ENCODE measurements at places on chromosomes 6 and 20.
A peak's percentile ranks its signal among the peaks of the same experiment; 100 is the strongest.

- no peak for DNase-seq
Measured at GRCh38 chr20:56987986-56988385, 278.5 kb downstream of the BMP7 start.

- DNase-seq: no peak
Measured at GRCh38 chr6:30964075-30964474, 19.4 kb upstream of the MUC21 start.

- DNase-seq: peak; percentile 75
Measured at GRCh38 chr6:106510090-106510970, 119.0 kb downstream of the RTN4IP1 start.

GRCh38 chr20:59565768-59566461, 38.4 kb upstream of the PHACTR3 start:
- DNase-seq: no peak

GRCh38 chr6:166707045-166707444, 80.0 kb upstream of the RPS6KA2 start:
- peak; percentile 35 for DNase-seq

GRCh38 chr6:29564875-29565274, 5.3 kb upstream of the UBD start:
- no peak for DNase-seq

- DNase-seq: no peak
Measured at GRCh38 chr6:144179828-144180227, 29.5 kb downstream of the STX11 start.

DNA sequence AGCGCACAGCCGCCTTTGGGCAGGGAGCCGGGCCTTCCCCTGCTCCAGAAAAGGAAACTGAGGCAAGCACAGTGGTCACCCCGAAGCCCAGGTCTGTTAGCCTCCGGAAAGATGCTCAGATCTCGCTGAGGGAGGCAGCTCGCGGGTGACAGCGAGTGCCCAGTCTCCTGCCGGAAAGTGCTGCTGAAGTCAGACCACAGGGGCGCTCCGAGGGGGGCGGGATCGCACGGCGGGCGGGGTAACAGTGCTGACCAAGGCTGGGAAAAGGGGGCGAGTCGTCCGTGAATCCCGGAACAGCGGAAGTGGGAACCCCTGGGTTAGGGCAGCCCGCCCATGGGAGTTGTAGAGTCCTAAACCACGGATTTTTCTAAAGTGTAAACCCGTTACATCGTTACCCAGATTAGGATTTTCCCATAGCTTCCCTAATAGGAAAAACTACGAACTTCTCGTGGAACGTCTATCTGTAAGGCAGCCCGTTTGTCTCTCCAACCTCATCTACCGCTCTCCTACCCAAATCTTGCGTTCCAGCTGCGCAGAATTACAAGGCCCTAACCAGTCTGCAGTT, 504 bp downstream of the VPS16 start:
- peak; percentile 65 for DNase-seq

GRCh38 chr6:42331019-42331418, 113.4 kb upstream of the MRPS10 start:
- DNase-seq: no peak

- no peak for DNase-seq
Measured at GRCh38 chr6:26231006-26231587, 133.9 kb upstream of the BTN3A2 start.

DNA sequence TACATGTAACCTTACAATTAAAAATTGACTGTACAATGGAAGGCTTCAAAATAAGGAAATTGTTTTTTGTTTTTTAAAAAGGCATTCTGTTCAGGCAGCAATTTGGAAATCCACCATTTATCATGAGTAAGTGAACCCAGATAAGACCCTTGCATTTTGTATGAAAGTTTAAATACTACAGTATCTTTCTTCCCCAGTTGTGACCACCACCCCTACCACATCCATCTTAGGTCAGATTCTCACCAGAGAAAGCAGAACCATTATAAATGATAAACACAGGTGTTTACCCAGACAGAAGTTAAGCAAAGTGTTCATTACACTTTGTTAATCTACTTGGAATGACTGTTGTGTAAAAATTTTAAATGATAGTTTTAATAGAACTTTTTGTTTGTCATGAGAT, 20.2 kb downstream of the SENP6 start:
- no peak for DNase-seq

DNA sequence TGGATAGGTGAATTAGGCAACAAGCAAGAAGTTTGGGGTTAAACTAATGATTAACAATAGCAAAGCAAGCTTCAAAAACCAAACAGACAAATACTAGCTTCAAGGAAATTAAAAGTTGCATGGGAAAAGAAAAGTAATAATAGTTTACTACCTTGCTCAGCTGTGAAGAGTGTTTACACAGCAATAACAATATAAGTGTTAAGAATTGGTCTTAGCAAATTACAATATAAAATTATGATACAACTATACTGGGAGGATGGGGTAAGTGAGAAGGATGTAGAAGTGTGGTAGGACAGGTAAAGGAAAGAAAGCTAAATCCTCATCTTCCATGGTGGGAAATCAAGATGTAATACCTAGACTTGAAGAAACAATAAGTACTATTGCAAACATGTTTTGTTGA, 137.7 kb upstream of the MAFB start:
- DNase-seq: no peak

GRCh38 chr6:53744321-53744720, 50.5 kb upstream of the LRRC1 start:
- DNase-seq: no peak

DNA sequence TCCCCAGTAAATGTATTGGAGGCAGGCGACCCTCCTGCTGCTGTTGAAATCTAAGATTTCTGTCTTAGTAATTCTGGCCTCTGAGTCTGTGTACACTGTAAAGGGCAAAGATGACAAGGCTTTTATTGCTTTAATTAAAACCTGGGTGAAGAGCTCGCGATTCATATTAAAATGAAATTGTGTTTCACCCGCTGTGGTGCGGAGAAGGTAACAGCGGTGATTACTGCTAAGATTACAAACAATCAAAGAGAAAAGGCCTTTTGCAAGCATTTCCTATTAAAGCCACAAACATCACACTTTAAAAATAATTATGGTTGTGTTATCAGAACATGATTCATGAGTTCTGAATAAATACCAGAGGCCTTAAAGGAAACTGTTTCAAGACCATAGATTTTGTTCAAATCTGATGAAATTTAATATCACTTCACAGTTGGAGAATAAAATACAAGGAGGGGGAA, 69.3 kb downstream of the TOX2 start:
- no peak for DNase-seq

DNA sequence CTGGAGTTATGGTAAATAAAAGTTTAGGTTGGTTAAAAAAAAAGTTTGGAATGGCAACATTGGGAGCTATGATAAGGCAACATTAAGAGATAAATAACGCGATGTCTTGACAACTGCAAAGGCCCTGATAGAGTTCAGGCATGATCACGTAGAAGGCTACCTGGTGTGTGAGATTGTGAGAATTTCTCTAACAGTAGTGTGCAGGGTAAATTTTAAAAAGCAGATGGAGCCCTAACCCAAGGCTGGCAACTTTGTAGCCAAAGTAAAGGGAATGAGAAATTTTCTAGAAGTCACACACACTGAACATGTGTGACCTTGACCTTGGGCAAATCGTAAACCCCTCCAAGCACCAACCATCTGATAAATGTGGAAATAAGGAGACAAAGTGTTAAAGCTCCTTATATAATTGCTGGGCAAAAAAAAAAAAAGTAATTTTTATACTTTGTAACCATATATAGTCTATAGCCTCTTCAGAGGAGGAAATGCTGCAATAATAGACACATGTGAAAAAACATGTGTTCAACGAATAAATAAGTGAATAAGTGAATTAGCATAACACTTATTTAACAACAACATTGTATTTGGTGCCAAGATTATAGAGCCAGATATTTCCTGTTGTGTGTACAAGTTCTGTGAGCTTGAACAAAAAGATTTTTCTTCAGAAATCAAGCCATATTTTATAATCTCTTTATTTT, 18.2 kb downstream of the KCNQ5 start:
- no peak for DNase-seq

GRCh38 chr6:134431421-134431859, 113.5 kb upstream of the SGK1 start:
- no peak for DNase-seq

GRCh38 chr6:74182992-74183391, 487.0 kb downstream of the CD109 start:
- DNase-seq: no peak

- DNase-seq: no peak
Measured at GRCh38 chr6:37788259-37788658, 31.3 kb upstream of the ZFAND3 start.

DNA sequence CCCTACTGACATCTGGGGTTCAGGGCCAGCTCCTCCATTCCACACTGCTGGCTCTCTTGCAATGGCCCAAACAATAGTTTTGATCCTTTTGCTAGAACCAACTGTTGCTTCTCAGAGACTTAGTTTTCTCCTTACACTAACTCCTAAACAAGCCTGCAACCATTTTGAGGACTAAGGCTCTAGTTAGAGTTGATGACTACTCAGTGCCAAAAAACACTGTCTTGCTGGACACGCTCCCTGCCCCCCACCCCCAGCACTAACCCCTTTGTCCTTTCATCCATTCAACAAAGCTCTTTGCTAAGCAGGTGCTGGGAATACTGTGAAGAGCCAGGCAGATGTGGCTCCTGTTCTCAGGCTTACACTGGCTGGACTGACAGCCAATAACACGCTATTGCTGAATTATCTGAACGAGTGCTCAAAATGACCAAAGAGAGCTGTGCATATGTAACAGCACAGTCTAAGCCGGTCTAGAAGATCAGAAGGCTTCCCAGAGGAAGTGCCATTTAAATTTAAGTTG, 17.6 kb downstream of the GCLC start:
- DNase-seq: no peak
